ENCODE measurements at places on chromosomes 4 and X. TPM values are rescaled to one million over a fixed set of nuclear protein-coding genes. Genes with fewer than 3 reads are reported as not detected.

Gene MAGEA9B
- total RNA-seq: not detected

Gene HHIP
- total RNA-seq: not detected

Gene TMEM255A
- not detected for total RNA-seq

Gene MAGEA12
- not detected for total RNA-seq

Gene CXCL11
- not detected for total RNA-seq

Gene MUC7
- not detected for total RNA-seq

Gene MAGEB1
- not detected for total RNA-seq

Gene NDNF
- 0.78 TPM for total RNA-seq

Gene PDE6B
- 13.3 TPM for total RNA-seq

Gene IGFBP7
- not detected for total RNA-seq

Gene VCX3A
- total RNA-seq: not detected

Gene MAGEA8
- not detected for total RNA-seq

Gene LRCH2
- total RNA-seq: not detected

Data from activated T-helper 2 cell treated with anti-CD3 and anti-CD28 coated beads, Interferon-gamma antibody, Interleukin-2, Interleukin-4, amounts not matched to agents 10 μg/mL and 5 μg/mL and 100 μg/mL, durations not matched to agents 14 hours and 24 hours and 36 hours (primary cell).